ENCODE measurements at places on chromosomes 12 and 14.

DNA sequence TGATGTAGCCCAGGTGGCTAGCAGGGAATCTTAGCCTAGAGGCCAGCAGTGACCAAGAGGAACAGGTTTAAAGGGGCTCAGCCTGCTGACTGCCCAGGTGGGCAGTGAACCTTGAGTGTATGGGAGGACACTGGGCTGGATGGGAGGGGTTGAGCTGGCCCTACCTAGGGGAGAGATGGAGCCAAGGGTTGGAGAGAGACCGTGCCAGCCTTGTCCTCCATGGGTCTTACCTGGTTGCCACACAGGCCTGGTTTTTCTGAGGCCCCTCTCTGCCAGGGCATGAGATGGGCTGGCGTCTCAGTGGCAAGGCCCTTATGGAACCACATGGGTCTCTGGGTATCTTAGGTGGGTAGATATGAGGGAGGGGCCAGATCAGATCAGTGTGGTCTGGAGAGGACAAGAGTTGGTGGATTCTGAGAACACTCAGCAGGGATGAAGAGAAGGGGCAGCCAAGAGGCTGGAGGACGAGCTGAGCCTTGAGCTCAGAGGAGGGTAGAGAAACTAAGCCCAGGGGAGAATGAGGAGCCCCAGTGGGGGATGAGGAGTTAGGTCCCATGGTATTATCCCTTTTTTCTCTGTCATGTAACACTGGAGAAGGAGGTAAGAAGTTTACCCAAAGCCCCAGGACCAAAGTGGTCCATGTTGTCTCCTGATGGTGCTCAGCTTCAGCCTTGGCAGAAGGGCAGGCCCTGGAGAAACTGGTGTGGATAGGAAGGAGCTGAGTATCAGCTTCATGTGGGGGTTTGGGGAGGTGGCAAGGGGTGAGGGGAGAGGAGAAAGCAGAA lies 3.7 kb downstream of the GZMB start:
- DNase-seq: no peak

- DNase-seq: peak; percentile 92
Measured at GRCh38 chr12:2034633-2035430, 18.0 kb upstream of the CACNA1C start.

DNA sequence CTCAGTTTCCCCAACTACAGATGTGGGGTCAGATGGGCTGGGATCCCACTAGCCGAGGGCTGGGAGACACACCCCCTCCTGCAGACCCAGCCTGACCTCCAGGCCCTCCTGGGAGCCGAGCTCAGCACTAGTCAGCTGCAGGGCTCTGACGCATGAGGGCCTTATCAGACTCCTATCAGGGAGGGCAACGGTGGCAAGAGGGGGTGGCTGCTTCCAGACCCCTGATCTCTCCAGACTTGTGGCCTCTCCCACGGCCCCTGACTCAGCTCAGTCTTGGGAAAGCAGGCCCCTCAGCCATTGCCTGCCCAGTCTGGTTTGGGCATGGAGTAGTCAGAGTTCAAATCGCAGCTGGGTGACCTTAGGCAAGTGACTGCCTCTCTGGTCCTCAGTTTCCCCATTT lies 2.5 kb downstream of the RASAL1 start:
- peak; percentile 20 for DNase-seq

- peak; percentile 71 for DNase-seq
Measured at GRCh38 chr14:101761881-101762529, 496 bp downstream of the PPP2R5C start.

DNA sequence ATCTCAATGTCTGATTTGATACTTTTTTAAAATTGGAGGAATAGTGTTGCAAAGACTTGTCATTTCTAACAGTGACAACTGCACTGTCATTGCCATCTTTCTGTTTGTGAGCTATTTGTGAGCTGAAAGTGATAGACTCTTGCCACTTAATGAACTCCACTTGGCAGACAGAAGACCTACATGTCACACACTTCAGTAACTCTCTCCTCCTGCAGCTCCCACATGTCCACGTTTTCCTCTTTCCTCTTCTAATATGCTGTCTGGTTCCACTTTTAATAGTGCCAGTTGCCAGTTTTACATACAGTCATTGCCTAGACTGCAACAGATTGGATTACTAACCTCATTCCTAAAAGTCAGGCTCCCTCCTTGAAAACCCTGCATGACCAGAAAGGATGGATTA lies 121.5 kb downstream of the CAPZA3 start:
- no peak for DNase-seq

GRCh38 chr12:61655241-61655640 lies 605.0 kb upstream of the USP15 start:
- no peak for DNase-seq

DNA sequence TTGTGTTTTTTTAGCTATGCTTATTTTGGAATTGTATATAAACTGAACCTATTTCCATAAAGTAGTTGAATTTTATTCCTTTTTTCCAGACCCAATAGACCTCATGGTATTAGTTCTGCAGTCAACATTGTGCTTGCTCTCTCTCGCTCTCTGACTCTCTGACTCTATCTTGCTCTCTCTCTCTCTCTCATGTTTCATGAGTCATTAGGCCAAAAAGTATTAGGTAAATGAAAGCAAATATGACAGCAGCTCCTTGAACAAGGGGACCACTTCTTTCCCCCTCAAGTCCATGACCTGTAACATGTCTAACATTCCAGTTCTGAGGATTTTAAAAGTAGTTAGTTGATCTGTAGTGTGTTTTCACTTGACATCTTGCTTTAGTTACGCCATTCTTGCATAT lies 14.0 kb upstream of the C12orf71 start:
- no peak for DNase-seq

- DNase-seq: no peak
Measured at GRCh38 chr12:2273288-2273687, 220.5 kb downstream of the CACNA1C start.

DNA sequence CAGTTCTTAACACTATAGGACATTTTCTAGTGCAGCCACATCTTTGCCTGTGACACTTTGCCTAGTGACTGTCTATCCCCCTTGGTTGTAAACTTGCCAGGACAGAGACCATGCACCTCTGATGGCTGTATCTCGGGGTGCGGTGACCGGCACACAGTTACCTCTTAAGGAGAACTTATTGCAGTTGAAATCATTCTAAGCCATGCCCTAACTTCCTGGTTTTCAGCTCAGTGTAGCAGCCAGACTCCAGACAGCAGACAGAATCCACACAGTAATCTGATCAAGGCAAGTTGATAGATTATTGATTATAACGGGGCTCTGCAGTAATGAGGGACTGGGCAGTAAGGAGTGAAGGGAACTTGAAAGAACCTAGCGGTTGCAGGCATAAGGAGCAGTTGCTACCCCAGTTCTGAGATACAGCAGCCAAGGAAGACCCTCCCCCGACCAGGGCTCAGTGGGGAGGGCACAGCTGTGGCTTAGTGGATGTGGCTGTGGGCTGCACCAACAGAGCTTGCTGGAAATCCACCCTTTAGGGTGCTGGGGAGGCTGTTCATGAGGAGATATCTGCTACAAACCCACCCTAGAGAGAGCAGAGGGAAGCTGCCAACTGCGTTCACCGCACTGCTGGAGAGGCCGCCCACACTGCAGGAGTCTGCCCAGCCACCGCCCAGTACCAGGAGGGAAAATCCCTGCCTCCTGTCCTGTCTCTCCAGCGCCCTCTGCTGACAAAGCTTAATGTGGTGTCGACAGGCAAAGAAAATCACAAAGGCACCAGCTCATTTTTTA lies 58.2 kb upstream of the BEGAIN start:
- peak; percentile 91 for DNase-seq

GRCh38 chr12:26028953-26029735 lies 70.7 kb downstream of the RASSF8 start:
- no peak for DNase-seq

DNA sequence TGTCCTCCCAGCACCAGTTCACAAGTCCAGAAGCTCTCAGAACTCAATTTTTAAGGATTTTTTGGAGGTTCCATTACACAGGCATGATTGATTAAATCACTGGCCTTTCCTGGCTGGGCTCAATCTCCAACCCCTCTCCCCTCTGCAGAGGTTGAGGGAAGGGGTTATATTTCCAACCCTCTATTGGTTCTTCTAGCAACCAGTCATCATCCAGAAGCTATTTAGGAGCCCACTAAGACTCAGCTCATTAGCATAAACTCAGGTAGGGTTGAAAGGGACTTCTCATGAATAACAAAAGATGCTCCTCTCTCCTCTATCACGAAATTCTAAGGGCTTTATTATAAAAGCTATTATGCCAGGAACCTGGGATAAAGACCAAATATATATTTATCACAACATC lies 41.5 kb downstream of the SPPL3 start:
- DNase-seq: no peak

DNA sequence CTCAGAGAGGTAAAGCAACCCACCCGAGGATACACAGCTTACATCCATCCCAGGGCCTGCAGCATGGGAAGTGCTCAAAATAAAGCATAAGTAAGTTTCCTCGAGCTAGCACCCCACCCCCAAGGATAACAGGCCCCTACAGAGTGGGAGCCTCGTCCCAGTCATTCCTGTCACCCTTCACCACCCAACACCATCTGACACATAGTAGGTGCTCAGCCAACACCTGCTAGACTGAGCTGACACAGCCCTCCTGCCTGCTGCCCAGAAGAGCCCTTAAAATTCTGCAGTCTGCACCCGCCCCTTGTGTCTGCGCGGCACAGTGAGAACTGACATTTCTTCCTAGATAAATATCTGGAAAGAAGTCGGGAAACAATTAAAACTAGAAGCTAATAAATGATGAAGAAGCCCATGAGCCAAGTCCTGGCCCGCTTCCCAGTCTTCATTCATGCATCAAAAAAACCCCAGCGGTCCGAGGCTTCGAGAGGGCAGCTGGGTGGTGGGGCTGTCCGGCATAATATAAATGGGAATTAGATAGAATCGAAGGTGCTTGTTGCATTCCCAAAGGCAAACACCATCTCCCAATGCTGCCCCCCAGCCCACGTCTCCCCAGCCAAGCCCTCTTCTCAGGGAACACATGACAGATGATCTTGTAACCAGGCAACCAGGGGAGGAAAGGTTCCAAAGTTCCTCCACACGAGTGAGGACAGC lies 76.2 kb downstream of the BCL11B start:
- DNase-seq: no peak

DNA sequence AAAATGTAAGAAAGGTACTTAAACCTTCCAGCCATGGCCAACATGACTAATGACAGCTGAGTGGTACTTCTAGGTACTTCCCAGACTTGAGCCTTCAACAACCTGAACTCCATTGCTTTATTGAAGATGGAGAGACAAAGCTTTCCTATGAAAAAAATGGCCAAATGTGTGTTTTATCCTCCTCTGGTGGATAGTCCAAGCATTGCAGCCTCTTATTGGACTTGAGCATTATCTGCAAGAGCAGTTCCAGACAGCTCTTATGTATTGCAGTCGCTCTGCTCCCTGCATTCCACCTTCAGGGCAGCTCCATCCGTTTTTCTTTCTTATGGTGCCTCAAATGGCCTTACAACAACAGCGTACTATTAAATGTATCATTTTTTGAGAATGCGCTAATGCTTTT lies 588.2 kb downstream of the NRXN3 start:
- no peak for DNase-seq

DNA sequence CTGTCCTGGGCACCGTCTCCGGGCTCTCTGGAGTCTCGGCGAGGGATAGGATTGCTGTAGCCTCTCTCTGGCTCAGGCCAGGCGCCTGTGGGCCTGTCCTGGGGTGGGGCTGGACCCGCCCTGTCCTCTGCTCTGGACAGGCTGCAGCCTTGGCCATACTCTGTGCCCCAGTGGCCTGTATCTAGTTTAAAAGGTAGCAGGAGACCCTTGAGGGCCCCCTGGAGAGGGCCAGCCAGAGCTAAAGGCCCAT lies 1.8 kb downstream of the KIF26A start:
- no peak for DNase-seq

GRCh38 chr14:60926002-60926401 lies 54.9 kb downstream of the TRMT5 start:
- no peak for DNase-seq

GRCh38 chr12:6476489-6476888 lies 6.0 kb upstream of the VAMP1 start:
- no peak for DNase-seq

DNA sequence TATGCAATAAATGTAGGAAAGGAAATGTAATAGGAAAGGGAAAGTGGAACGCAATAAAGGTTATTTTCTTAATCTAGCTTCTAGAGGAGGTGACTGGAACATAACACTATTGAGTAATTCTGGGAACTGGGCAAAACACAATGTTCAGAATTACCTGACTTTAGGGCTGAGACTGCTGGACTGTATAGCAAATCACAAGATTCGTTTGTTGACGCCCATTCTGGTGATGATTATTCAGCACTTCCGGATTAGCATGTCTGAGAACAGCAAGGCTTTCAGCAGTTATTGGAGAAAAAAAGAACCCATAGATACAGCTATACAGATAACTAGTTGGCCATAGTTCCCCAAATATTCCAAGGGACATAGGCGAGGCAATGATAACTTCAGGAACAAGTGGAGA lies 2.3 kb upstream of the KLRD1 start:
- DNase-seq: no peak

GRCh38 chr14:20614038-20614840 lies 23.1 kb upstream of the RNASE12 start:
- no peak for DNase-seq

GRCh38 chr14:73244541-73245290 lies 7.4 kb downstream of the PAPLN start:
- DNase-seq: no peak

- peak; percentile 67 for DNase-seq
Measured at GRCh38 chr12:122182887-122183587, at the start of gene LRRC43. TSS of gene LRRC43 (plus strand) at chr12:122183123. CDS start at chr12:122183145, 22 bp downstream.

- DNase-seq: no peak
Measured at GRCh38 chr12:68617160-68617926, 6.6 kb downstream of the RAP1B start.

GRCh38 chr12:101001669-101002068 lies 207.1 kb downstream of the ANO4 start:
- DNase-seq: no peak

DNA sequence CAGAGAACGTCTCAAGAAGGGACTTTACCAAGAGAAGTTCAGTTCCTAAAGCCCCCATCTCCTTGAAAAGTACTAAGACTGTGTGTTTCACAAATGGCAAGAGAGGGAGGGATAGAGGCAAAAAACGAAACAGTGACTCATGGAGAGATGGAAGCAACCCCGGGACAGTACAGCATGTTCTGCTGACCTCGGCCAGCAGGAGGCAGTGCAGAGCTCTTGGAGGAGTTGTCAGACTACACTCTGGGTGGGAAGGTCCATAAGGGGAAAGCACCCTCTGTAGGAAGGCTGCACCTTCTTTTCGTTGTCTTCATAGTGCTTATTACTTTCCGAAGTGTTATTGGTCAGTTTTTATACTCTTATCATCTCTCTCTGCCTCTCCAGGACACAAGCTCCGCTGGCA lies 525.2 kb upstream of the CCDC196 start:
- peak; percentile 60 for DNase-seq

All from lower lobe of right lung (tissue), 2 donors.